ENCODE measurements at places on chromosomes 7 and 10.

DNA sequence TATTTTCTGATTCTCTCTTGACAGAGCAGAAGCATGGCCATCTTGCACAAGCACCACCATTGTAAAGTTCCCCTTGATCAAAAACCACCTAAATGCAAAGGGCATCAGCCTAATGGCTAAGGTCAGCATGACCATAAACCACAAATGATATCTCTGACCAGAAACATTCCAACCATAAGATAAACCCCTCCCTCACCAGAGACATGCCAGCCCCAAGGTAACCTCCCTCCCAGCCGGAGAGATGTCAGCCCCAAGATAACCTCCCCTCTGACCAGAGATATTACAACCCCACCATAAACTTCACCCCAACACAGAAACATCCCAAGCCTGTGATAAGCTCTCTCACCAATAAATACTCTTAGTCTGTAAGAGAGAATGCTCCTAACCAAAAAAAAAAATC, 72.1 kb upstream of the CDK1 start:
- DNase-seq: no peak

DNA sequence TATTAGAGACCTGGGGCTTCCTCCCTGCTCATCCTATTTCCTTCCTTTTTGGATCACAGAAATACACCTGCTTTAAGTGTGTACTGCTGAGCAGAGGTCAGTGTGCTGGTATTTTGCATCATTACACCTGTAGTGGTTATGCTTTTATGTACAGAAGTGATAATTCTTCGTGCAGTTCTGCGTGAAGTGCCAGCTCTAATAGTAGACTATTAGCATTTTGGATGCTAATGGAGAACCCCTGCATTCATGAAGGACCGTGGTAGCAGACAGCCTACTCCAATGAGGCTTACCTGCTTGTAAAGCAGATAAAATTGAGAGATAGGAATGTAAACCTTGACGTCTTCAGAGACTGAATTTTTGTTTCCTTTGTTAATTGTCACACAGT, 114.3 kb downstream of the CDK14 start:
- DNase-seq: no peak

DNA sequence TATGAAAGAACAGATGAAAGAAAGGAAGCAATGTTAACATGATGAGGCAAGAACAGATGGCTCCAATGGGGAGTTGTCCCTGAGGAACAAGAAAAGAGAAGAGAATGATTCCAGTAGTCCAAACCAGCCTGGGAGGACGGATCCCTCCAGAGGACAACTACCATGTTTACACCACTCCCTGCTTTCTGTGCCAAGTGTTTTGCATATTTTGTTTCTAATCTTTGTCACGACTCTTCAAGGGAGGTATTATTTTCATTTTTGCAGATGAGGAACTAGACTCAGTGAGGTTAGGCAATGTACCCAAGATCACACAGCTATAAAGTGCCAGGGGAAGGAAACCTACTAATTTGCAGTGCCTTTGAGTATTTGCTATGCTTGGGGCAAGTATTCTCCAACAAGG, 116.2 kb downstream of the PARP12 start:
- no peak for DNase-seq

DNA sequence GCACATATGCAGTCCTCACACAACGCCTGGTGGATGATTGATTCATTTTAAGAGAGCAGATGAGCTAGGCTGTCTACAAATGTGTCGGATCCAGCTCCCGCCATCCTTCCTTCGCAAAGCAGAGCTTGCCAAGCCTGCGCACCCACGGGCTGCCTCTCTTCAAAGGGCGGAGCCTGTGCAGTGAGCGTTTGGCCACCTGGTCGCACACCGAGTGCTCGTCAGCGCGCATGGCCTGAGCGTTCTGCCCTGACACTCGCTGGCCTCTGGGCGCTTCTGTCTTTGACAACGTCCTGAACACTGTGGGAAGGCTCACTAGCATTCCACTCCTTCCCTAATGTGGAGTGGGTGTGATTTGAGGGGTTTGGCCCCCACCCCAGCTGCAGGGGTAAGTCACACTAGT, 47.1 kb upstream of the TMEM72 start:
- DNase-seq: peak; percentile 53

GRCh38 chr7:103729026-103729425, 260.4 kb downstream of the RELN start:
- DNase-seq: no peak

- DNase-seq: no peak
These were observed 19.4 kb upstream of the TPST1 start for GRCh38 chr7:66185680-66186187.

DNA sequence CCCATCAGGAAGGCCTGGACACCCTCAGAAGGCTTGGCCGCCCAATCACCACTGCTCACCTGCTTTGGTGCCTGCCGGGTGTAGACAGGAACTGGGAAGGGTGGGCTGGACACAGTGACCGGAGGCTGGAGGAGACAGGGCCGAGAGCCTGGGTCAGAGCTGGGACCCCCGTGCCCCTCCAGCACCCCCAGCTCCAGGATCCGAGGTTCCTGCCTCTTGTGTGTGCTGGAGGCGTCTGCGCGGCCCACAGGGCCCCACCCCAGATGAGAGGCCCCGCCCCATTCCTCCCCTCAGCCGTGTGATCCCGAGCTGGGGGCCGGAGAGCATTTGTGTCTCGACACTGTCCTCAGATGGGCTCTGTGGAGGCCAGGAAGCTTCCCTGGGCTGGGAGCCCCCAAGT, 9.4 kb downstream of the ADAM8 start:
- DNase-seq: no peak

- DNase-seq: peak; percentile 61
These were observed 24.8 kb downstream of the AGAP3 start for GRCh38 chr7:151110941-151111645.

GRCh38 chr7:149261316-149261828, 624 bp upstream of the ZNF783 start:
- no peak for DNase-seq

DNA sequence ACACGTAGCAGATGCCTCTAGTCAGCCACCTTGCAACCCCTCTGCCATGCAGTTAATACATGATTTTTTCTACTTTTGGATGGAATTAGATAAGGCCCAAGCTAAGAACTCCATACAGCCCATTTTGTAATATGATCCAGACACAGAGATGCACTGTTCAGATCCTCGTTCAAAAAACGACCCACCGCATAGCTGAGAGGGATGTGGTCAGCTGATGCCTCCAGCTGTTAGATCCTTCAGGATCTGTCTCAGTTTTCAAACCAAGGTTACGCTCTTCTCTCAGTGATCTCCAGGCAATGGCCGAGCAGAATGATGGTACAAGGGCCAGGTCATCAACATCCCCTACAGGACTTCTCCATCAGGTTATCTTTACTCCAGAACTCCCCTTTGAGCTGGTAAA, 881.7 kb upstream of the C7orf33 start:
- DNase-seq: peak; percentile 27

DNA sequence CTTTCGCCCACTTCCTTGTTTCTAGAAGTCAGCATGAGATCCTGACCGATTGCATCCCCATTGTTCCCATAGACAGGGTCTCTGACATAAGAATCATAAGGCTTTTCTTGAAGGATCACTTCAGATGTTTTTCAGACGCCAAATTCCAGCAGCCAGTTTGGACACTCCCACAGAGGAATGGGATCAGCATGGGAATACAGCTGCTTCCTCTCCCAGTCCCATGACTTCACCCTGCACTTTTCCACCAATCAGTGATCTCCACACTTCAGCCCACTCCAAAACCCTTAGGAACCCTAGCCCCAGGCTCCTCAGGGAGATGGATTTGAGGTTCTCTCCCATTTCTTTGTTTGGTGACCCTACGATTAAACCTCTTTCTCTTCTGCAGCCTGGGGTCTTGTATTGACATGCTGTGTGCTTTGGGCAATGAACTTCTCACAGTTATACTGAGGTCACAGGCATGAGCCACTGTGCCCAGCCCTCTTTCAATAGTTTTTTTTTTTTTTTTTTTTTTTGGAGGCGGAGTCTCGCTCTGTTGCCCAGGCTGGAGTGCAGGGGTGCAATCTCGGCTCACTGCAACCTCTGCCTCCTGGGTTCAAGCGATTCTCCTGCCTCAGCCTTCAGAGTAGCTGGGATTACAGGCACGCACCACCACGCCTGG, 52.8 kb upstream of the CHST3 start:
- no peak for DNase-seq

GRCh38 chr7:94394109-94394436, 622 bp upstream of the COL1A2 start:
- DNase-seq: no peak

DNA sequence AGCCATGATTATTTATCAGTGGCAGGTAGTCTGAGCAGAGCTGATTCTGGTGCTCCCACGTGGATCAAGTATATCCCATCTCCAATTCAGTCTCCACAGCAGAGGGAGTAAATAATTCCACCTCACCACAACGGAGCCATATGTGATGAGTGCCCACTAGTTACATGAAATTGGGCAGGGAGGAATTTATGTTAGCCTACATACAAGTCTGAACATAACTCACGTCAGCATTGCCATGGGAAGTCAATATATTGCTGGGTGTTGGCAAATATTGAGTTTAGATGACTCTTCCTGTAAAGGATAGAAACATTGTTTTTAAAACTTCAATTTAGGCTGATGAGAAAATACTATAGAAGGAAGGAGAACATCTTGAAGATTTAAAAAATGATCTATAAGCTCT, 269.0 kb upstream of the BMPER start:
- no peak for DNase-seq

DNA sequence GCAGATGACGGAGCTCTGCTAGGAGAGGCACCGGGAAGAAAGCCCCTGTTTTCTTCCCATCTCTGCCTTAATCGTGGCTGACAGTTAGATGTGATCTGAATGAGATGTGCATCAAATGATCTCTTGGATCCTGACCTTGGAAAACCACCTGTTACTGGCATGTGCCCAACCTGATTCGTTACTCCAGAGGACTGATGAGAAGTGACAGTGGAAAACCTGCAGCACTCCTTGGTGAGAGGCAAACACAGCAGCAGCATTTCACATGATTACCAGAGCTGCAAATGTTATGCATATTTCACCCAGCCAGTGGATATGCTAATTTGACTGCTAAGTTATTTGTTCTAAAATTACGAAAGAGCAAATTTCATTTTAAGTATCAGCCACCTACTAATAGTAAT, 95.3 kb downstream of the PTPRN2 start:
- DNase-seq: no peak

DNA sequence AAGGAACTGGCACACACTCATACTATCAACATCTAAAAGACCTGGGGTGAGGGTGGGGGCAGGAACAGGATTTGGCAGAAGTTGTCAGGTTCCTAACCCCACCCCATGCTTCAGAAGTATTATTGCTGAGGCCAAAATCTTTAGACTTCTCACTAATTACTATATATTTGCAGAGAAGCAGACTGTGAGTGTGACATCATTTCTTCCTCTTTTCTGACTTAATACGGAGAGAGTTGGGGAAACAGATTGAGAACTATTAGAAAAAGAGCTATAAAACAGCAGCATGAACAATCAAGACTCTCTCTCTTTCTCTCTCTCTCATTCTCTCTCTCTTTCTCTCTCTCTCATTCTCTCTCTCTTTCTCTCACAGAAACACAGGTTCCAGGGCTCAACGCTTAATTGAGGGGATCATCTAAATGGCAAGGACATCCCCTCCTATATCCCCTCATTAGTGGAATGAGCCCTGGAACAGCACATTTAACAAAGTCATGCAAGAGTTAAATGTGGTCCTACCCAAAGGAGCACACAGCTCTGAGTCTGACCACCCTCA, 94.8 kb downstream of the KCNMA1 start:
- no peak for DNase-seq

- DNase-seq: no peak
These were observed 30.0 kb downstream of the GTF2IRD1 start for GRCh38 chr7:74483402-74484336.

GRCh38 chr7:151017953-151018420, 6.3 kb downstream of the ATG9B start:
- DNase-seq: peak; percentile 38
